NCI-H2081 treated with DMSO at 0.1 percent for 48 hours (cell line): ENCODE measurements at places on chromosomes 1 and 21.

- no peak for DNase-seq
Observed at GRCh38 chr1:162283657-162284056, 93.0 kb downstream of the SPATA46 start.

- no peak for DNase-seq
Observed at GRCh38 chr1:220045356-220046051, 801 bp downstream of the EPRS1 start.

- DNase-seq, result no peak
Observed at GRCh38 chr1:81129776-81130175, 671.0 kb upstream of the ADGRL2 start.

GRCh38 chr1:197521118-197521739, 253.2 kb downstream of the CRB1 start:
- peak; percentile 8 for DNase-seq

DNA sequence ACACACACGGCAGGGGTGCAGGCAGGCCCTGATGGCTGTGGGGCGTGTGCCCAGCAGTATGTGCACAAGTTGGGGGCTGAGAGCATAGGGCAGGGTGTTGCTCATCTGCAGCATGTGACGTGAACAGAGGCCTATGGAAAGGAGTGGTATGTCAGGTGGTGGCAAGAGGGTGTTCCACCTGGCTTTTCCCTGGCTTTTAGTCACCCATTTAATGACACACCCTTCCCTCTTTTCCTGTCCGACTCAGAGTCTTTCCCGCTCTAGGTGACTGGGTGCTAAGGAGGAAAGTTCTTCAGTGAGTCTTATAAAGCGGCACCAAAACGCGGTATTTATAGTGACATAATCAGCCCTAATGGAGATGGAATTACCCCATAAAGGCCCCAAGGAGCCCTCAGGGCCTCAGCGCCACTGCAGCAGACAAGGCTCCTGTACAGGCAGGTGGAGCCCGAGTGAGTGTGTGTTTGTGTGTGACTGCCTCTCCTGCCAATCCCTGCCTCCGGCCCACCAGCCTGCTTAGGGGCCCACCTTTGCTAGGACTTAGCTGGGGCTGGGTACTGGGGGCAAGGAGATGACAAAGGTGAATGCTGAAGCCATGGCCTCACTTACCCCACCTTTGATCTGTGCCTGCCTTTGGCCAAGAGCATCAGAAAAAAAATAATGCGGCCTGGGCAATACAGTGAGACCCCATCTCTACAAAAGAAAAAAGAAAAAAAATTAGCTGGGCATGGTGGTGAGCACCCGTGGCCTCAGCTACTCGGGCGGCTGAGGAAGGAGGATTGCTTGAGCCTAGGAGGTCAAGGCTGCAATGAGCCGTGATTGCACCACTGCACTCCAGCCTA, 3.3 kb upstream of the EPHA2 start:
- no peak for DNase-seq
